ENCODE measurements at places on chromosomes 16 and 17.

- DNase-seq: no peak
These were observed 150.9 kb downstream of the HS3ST3B1 start for GRCh38 chr17:14451729-14452191.

DNA sequence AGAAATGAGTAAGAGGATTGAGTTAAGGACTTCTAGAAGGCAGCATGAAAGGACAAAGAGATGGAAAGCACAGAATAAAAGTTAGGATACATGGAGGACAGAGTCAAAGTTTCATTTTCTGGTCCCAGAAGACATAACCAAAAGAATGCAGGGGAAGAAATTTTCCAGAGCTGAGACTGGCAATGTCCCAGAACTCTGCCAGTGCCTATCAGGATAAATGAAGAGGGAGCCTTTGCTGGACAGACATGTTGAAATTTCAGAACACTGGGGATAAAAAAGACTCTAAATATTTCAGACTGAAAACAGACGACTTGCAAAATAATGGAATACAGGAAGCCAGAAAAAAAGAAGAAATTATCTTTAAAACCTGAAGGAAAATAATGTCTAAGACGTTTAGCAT lies 55.7 kb downstream of the NT5M start:
- no peak for DNase-seq

- DNase-seq: no peak
These were observed 91.8 kb upstream of the CLEC18A start for GRCh38 chr16:69859105-69859989.

DNA sequence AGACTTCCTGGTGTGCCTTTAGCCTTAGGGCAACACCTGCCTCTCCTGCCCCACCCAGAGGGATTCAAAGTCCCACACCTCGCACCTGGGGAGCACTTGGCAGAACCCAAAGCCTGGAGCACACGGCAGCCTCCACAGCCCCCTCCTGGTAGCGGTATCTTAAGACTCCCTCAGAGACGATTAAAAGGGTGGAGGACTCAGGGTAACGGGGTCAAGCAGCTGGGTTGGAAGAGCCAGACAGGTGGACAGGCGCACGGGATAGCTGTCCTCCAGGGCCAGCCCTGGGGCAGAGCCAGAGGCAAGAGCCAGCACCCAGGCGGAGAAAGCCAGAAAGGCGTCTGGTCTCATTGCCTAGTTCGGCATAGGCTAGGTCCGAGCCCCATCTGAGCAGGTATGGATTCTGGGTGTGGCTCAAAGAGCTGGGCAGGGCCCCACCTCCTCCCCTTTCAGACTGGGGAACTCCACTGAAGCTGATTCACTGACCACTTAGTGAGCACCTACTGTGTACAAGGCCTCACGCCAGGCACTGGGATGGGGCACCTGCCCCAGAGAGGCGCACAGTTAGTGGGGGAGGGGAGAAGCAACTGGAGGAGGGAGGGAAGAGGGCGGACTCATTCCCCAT lies 55.0 kb upstream of the MEAK7 start:
- no peak for DNase-seq

- no peak for DNase-seq
These were observed 30.9 kb downstream of the PGS1 start for GRCh38 chr17:78409191-78409928.

- no peak for DNase-seq
These were observed 5.2 kb upstream of the GSE1 start for GRCh38 chr16:85607796-85608514.

- DNase-seq: no peak
These were observed 5.1 kb downstream of the HEATR6 start for GRCh38 chr17:60073621-60074020.

GRCh38 chr17:38674749-38675615 lies at the start of gene EPOP:
TSS of gene EPOP (minus strand) at chr17:38674957. CDS start at chr17:38674495, 462 bp downstream.
- peak; percentile 65 for DNase-seq

GRCh38 chr17:21288571-21289017 lies 4.1 kb downstream of the MAP2K3 start:
- DNase-seq: peak; percentile 71

DNA sequence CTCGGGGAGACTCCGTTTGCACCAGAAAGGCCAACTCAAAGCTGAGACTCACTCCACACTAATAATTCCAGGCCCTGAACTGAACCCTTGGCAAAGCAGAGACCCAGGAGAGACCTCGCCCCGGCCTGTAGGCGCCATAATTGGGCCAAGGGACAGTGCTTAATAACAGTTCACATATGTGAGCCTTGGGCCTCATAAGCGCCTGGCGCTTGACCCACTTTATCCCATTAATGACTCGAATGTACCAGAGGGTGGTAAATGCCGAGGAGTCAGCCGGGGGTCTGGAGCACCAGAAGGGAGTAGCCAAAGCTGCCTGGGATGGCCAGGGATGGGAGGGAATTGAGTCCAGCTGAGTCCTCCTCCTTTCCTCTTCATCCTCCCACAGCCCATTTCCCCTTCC lies 24.6 kb downstream of the SLC6A4 start:
- DNase-seq: no peak

DNA sequence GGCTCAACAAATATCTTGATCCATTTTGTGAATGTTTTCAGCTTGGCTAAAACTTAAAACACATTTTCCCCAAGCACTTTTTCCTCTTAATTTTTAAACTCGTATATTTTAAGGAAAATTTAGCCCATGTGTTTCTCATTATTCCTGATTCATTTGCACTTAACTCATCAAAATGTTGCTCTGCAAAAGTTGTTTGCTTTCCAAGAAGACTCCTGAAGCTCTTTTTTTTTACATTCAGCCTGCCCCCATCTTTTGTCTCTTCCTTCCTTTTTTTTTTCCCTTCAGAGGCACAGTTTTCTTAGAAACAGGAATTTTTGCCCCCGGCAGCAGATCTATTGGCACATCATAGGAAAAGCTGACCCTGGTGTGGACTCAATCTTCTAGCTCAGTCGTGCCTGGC lies 155.0 kb upstream of the SALL1 start:
- no peak for DNase-seq

- DNase-seq: no peak
These were observed 70.1 kb upstream of the MPHOSPH6 start for GRCh38 chr16:82240111-82240510.

- no peak for DNase-seq
These were observed 82.6 kb downstream of the HIC1 start for GRCh38 chr17:2137342-2138098.

DNA sequence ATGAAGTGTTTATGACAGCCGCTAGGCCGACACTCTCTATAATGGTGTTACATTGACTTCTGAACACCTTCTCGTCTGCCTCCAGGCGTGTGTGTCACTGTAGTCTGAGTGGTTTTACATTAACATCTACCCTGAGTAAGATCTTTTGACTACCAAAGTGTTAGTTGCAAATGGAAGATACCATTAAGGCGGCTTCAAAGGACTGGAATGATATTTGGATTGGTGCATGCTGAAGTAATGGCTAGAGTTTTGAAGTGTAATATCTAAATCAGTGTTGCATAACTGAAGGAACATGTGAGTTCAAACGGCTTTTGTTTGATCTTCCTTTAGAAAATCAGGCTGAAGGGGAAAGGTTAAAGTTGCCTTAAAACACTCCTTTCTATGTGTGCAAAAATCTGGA lies 52.2 kb downstream of the BCAS3 start:
- DNase-seq: no peak

DNA sequence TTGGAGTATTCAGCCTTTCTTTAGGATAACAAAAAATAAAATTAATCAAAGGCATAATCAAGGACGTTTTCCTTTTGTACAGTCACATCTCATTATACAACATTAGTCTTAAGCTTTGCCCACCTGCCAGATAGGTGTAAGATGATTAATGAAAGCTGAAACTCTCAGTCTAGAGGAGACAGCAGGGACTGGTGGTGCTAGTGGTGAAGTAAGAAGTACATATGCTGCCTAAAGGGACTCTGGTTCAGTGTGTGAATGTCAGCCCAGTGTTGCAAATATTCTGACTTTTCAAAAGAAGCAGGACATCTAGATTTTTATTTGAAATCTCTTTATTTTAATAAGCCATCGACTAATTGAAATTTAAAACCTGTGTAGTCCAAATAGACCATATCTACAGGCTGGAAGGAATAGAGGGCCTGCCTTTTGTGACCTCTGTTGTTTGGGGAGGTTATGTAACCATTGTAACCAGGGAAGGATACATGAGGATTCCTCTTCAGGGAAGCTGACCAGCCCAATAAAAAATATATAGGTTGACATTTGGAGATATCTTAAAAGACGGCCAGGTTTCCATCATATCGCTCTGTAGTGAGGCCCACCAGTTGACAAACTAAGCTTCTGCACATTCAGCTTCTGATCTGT lies 54.1 kb downstream of the FTO start:
- no peak for DNase-seq

GRCh38 chr17:67993998-67994361 lies 2.3 kb downstream of the C17orf58 start:
- DNase-seq: no peak

GRCh38 chr17:78133179-78133951 lies 2.8 kb downstream of the TMC8 start:
- no peak for DNase-seq

- no peak for DNase-seq
These were observed 20.2 kb downstream of the ZNF778 start for GRCh38 chr16:89237733-89238132.

- DNase-seq: no peak
These were observed 94.8 kb upstream of the CPHXL start for GRCh38 chr16:75821117-75821516.

- DNase-seq: no peak
These were observed 6.7 kb upstream of the AXIN1 start for GRCh38 chr16:359067-359763.

- no peak for DNase-seq
These were observed 16.7 kb downstream of the SLC6A2 start for GRCh38 chr16:55672471-55672870.

DNA sequence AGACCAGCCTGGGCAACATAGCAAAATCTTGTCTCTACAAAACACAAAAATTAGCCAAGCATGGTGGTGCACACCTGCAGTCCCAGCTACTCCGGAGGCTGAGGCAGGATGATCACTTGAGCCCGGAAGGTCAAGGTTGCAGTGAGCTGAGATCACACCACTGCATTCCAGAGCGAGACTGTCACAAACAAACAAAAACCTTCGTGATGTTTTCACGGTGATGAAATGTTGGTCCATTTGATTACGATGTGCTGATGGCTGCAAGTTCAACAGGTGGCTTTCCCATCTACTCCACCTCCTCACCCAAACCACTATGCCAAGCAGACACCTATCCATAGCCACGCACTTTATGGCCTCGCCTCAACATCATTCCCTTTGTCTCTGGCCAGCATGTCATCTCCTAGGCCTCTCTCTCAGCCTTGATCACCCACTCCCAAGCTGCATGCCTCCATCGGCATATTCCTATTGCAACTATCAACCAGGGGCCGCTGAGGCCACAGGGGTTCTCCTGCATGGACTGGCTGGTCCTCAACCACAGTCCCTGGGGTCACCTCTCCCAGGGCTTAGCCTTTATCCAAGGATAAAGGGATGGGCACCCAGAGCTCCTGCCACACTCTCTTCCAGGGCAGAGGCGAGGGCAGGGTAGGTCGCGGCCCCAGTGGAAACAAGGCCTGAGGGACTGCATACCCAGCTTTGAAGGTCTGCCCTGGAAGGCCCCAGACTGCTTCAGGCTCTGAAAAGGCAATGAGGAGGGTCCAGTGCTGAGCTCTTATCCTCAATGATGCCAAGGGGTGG lies 17.1 kb upstream of the ALOX15B start:
- peak; percentile 24 for DNase-seq

- no peak for DNase-seq
These were observed 575.8 kb downstream of the TOX3 start for GRCh38 chr16:51971184-51971583.

- no peak for DNase-seq
These were observed 69.3 kb downstream of the FBXL20 start for GRCh38 chr17:39332092-39332491.

GRCh38 chr17:17796787-17797061 lies 40.1 kb downstream of the SREBF1 start:
- DNase-seq: no peak

- DNase-seq: no peak
These were observed 2.6 kb downstream of the ANKRD40CL start for GRCh38 chr17:50764734-50765149.
